RCC 7860 (cell line): ENCODE measurements at places on chromosomes 11 and 22.
A peak's percentile ranks its signal among the peaks of the same experiment; 100 is the strongest.

GRCh38 chr11:13776134-13776815 lies 107.8 kb downstream of the FAR1 start:
- no peak for DNase-seq

GRCh38 chr11:27307232-27307631 lies 55.8 kb downstream of the CCDC34 start:
- DNase-seq = no peak

DNA sequence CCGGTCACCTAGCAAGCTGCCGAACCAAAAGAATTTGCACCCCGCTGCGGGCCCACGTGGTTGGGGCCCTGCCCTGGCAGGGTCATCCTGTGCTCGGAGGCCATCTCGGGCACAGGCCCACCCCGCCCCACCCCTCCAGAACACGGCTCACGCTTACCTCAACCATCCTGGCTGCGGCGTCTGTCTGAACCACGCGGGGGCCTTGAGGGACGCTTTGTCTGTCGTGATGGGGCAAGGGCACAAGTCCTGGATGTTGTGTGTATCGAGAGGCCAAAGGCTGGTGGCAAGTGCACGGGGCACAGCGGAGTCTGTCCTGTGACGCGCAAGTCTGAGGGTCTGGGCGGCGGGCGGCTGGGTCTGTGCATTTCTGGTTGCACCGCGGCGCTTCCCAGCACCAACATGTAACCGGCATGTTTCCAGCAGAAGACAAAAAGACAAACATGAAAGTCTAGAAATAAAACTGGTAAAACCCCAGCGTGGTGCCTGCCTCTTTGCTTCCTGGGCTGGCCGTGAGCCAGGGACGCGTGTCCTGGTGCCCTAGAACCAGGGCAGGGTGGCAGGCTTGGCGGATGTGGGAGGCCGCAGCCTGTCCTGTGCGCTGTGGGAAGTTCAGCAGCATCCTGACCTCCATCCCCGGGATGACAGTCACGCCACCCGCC lies 13.2 kb downstream of the CCND1 start:
- peak; percentile 77 for DNase-seq

- no peak for DNase-seq
These were observed 114.1 kb upstream of the GRAMD1B start for GRCh38 chr11:123316003-123316402.

- peak; percentile 19 for DNase-seq
These were observed 23.6 kb downstream of the DUSP8 start for GRCh38 chr11:1548221-1549070.

GRCh38 chr22:17138513-17138912 lies 17.4 kb upstream of the TMEM121B start:
- no peak for DNase-seq

DNA sequence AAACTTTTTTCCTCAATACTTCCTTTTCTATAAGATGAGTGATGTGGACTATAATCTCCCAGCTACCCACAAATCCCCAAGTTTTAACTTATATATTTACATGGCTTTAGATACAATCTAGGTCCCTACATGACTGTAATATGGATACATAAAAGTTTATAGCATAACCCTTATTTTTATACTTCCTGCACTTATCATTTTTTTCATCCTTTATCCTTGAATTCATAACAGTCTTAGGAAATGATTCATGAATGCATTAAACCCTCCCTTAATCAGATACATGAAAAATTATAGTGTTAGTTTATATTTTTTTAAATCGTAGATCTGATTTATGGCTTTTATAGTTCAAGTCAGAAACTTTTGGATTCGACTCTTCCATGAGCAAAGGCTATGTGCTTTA lies 195.8 kb downstream of the MAML2 start:
- no peak for DNase-seq

GRCh38 chr22:40919446-40919845 lies 31.7 kb upstream of the RBX1 start:
- DNase-seq = no peak

DNA sequence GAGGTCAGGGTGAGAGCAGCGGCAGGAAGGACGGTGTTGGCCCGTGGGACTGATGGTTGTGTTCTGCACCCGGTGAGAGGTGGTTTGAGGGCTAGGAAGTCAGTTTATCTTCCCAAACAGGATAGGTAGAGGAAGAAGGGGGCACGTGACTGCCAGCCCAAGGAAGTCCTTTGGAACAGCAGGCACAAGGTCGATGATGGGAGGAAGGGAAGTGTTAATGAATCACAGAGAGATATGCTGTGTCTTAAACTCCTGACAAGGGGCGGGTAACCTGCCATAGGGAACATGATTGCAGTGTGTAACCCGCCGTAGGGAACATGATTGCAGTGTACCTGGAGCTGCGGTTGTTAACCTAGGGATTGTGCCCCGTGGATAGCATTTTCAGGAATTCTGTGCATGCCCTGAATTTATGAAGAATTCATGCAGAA lies 49.0 kb downstream of the PRR5L start:
- DNase-seq = no peak

DNA sequence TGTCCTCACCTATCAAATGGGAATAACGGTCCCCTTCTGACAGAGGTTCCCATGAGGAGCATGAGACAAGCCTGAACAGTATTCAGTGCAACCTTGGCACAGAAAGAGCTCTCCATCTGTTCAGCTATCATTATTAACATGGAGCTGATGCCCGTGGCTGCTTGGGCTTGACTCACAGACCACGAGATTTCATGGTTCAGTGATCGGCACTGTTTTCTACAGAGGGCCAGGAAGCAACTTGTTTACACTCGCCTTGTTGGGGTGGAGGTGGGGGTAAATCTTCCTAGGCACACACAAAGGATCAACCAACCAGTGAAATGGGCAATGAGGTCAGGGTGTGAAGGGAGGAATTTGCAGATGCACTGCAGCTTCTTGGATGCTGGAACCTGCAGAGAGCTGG lies 88.2 kb downstream of the CWC15 start:
- DNase-seq = peak; percentile 48

- no peak for DNase-seq
These were observed 34.2 kb downstream of the MICAL2 start for GRCh38 chr11:12144330-12145174.

GRCh38 chr22:47238690-47239473 lies 476.4 kb downstream of the TBC1D22A start:
- DNase-seq = no peak

DNA sequence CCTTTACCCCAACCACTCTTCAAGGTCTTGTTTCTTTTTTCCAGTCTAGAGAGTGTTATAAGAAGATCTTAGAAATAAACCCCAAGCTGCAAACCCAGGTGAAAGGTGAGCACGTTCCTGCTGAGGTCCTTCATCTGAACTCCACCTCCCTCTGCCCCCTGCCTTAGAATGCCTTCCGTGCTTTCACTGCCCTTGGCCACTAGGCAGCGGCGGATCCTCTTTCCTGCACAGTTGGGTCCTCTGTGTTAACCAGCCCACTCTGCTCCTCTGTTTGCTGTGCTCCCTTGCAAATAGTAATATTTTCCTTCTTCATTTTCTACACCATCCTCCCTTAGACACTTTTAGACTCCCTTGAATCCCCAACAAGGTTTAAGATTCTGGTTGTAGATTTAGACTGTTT lies 24.3 kb downstream of the TTC12 start:
- no peak for DNase-seq

DNA sequence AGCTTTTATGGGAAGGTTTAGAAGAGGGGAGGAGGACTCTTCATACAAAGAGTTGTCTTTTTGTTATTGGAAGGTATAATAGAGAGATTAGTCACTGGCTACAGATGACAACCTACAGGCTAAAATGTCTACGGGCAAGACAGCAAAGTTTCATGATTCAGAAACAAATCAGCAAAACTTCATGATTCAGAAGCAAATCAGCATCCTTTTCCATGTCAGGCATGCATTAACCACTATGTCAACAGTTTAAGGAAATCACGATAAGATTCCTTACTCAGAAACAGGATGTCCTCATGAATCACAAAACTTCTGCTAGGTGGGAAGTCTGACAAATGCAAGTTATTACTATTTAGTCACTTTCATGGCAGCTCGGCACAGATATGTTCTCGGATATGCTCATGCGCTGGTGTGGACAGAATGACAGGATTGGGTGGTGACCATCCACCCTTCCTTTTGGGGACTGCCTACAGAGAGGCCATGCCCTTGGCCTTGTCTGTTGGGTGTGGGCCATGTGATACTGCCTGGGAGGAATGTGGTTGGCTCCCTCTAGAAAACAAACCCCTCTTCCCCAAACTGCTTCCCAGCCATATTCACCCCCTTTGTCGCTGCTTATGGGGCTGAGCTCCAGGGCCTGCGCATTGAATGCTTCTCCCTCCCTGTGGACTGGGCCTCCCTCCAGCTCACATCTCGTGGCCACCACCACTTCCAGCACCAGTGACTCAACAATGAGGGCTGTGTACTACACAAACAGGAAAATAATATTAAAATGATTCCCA lies 10.1 kb downstream of the C11orf91 start:
- DNase-seq = peak; percentile 99
